Stimulated activated CD4-positive, alpha-beta T cell treated with anti-CD3 and anti-CD28 coated beads, Interleukin-15, amount 100 ng/mL, for 1 hour (primary cell): ENCODE measurements at places on chromosomes 7 and 10.

DNA sequence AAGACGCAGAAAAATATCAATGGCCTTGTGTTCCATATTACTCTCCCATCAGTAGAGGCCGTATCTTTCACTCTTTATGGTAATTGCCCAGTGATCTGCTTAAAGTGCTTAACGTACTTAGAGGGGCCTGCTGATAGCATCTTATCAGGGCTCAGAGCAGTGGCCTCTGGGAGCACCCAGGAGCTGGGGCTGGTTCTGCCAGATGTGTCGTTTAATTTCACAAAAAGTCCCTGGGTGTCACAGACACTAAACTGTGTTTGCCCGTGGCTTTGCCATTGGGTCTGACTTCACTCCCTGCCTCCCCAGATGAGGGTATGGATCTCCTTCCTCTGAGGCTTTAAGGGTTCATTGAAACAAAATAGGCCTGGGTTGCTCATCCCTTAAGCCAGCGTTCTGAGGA lies 435.3 kb downstream of the GATA3 start:
- DNase-seq: no peak

- DNase-seq: no peak
Observed at GRCh38 chr7:149385195-149385950, 75.5 kb downstream of the ZNF777 start.

- DNase-seq: no peak
Observed at GRCh38 chr7:135195968-135196629, 15.2 kb downstream of the WDR91 start.

DNA sequence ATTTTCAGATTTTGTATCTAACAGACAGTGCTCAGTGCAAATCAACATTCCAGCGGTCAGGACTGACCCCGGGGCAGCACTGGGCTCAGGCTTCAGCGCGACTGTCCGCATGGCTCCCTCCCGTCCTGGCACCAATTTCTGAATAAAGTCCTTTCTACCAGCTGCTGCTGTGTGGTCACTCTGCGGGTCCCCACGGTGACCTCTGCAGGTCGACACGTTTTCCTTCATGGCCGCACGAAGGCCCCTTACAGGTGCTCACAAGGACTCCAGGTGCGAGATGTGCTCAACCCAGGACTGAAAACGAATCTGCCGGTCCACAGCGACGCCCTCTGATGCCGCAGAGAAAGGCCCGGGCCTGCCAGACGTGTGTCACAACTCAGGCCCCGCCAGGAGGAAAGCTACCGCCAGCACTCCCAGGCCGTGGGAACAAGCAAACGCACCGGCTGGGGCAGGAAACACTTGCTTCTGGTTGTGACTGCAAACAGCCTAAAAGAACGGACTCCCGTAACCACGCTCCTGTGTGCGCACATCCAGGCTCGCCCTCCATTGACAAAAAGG lies 3.7 kb upstream of the UTF1 start:
- DNase-seq: no peak

DNA sequence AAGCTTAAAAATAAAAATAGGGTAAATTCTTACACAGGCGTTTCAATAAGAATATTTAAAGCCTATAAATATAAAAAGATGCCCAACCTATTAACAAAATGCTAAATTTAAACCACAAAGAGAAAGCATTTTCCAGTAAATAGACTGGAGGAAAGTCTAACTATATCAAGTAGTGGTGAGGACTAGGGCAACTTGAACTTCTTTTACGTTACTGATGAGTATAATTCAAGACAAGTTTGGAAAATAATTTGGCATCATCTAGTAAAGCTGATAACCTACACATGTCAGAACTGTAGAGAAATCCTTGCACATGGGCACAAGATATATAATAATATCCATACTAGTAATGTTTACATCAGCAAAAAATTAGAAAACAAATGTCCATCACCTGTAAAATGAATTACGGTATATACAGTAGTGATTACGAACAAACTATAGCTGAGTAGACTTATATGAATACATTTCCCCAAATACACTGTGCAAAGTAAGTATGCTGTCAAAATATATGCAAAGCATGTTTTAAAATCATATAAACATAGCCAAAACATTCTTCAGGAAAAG lies 27.4 kb downstream of the CRPPA start:
- no peak for DNase-seq

- DNase-seq: no peak
Observed at GRCh38 chr7:114784746-114785145, 137.1 kb upstream of the MDFIC start.

- DNase-seq: no peak
Observed at GRCh38 chr10:71852355-71852937, 1.4 kb upstream of the PSAP start.

GRCh38 chr10:35355971-35356724 lies 19.8 kb downstream of the CCNY start:
- no peak for DNase-seq

DNA sequence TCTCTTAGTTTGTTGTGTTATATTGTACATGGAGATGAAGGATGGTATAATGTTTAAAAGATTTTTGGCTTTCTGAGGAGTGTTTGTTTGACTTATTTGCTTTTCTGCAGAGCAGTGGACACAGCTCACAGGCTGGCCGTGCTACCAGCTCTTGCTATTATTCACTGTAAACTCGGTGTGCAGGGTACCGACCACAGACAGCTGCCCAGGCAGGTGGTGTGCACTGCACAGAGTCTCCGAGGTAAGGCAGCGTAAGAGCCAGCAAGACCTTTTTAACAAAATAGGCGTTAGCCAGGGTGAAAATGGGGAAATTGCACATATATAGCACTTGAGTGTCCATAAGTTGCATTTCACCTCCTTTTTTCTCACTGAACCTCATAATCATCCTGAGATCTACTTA lies 438.0 kb downstream of the CNTNAP2 start:
- no peak for DNase-seq

DNA sequence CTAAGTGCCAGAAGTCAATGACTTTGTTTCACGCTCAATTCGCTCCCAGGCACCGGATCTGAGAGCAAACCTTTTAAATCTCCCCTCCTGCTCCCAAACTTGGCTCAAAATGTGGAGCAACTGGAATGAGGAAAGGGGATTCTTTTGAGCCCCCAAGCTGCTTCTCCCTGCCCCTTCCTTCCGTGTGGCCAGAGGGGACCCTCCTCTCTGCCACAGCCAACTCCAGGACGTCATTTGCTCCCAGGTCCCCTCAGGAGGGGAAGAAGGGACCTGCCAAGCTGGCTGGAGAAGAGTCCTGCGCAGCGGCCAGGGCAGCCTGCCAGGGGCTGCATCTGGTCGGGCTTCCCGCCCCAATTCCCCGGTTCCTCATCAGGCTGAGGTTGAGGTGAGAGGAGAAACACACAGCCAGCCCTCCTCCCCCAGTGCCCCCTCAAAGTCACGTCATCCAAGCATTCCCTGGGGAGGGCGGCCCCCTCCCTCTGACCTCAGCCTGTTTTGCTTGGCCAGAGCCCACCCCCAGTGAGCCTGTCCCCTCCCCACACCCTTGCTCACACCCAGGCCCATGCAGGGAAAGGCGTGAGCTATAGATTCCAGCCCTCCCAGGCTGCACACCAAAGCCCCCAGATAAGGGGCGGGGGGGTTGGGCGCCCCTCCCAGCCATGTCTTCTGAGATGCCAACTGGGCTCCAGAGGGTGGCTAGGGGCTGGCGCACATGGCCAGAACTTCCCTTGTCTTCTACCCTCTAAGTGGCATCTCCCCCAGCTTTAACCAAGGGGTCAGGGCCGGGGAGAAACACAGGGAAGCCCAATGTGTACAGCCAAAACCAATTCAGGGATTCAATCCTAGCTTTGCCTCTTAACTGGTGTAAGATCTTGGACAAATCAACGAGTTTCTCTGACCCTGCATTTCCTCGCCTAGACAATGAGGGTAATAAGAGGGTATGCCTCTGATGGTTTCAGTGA lies 35.0 kb downstream of the SH3PXD2A start:
- no peak for DNase-seq

GRCh38 chr10:33483816-33484190 lies 149.3 kb upstream of the NRP1 start:
- DNase-seq: no peak

GRCh38 chr10:125095776-125096175 lies 64.6 kb downstream of the CTBP2 start:
- no peak for DNase-seq

- no peak for DNase-seq
Observed at GRCh38 chr10:94413361-94413760, 11.0 kb downstream of the TBC1D12 start.

DNA sequence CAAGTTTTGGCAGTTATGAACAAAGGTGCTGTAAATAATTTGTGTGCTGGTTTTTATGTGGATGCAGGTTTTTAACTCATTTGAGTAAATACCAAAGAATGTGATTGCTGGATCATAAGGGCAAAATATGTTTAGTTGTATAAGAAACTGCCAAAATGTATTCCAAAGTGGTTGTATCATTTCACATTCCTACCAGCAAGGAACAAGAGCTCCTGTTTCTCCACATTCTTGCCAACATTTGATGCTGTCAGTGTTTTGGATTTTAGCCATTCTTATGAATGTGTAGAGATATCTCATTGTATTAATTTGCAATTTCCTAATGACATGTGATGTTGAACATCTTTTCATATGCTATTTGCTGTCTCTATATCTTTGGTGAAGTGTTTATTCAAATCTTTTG lies 207.3 kb upstream of the LRGUK start:
- no peak for DNase-seq

GRCh38 chr7:125316466-125316865 lies 386.8 kb upstream of the POT1 start:
- DNase-seq: no peak

DNA sequence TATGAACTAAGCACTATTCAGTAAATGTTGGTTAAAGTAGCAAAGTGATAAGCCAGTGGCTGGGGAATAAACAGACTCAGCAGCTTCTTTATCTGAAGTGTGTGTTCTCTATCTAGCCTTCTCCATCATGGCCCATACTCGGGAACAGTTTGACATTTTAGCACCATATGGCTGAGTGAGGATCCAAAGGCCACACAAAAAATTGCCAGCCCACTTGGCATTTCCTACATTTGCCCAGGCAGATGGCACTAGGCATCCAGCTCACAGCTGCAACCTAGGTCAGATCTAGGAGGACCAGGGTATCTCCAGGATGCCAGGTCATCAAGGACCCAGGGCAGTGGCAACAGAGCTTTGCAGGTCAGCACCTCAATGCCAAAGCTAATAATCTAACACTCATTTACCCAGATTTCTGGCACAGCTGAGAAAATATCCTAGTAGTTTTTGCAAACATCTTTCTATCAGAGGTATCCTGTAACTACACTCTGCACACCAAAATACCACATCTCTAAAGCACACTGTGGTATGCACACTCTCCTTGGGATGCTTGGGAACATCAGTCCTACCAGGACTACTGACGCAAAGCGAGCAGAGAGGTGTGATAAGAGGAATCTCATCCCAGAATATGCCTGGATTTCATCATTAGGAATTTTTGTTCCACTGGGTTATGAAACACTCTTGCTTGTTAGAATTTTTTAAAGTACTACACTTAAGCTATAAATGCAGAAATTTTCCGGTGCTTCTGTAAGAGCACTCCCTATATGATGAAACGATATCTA lies 61.7 kb downstream of the DOCK4 start:
- no peak for DNase-seq

DNA sequence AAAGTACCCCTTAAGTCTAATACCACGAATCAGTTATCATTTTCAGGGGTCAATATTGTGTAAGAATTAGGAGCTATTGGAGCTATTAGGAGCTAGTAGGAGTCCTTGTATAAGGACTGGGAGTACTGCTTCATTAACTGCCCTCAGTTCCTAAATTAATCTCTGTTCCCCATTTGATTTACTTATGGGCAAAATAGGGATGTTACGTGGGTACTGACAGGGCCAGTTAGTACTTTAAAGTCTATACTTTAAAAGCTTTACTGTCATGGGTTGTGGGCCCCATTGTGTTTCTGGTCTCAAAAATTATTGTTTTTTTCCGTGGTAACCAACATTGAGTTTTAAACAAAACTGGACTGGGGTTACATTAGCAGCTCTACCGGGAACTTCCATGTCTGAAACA lies 60.3 kb downstream of the PRKAR2B start:
- no peak for DNase-seq

DNA sequence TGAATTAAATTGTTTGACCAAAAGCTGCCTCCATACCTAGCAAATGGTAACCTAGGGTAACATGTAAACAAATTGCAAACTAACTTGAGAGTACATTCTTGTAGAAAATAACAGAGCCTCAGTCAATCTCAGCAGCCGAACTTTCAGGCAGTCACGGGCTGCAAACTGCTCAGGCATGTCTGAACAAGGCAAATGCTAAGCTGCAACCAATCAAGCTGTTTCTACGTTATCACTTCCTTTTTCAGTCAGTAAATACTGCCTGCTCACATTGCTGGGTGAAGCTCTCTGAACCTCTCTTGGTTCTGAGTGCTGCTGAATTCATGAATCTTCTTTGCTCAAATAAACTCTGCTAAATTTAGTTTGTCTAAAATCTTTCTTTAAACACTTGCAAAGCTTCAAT lies 1212.4 kb downstream of the SORCS1 start:
- no peak for DNase-seq

GRCh38 chr10:81984428-81984827 lies 109.4 kb downstream of the NRG3 start:
- no peak for DNase-seq

- DNase-seq: no peak
Observed at GRCh38 chr10:60434418-60435046, 44.9 kb upstream of the ANK3 start.

DNA sequence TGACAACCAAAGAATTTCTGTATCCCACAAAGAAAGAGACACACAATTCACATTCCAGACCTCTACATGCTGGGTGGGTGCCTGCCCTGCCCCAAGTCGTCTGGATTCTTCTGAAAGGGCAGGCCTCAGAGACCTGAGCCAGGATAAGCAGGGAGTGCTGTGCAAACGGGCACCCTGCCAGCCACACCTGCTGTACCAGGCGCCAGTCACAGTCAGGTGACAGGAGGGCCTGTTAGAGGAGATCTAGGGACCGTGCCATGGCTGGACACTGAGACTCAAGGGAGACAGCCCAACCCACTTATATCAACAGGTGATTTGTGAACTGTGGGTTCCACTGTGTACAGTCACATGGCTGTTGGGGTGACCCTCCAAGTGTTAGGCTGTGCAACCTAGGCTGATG lies 103.1 kb upstream of the AFAP1L2 start:
- no peak for DNase-seq

DNA sequence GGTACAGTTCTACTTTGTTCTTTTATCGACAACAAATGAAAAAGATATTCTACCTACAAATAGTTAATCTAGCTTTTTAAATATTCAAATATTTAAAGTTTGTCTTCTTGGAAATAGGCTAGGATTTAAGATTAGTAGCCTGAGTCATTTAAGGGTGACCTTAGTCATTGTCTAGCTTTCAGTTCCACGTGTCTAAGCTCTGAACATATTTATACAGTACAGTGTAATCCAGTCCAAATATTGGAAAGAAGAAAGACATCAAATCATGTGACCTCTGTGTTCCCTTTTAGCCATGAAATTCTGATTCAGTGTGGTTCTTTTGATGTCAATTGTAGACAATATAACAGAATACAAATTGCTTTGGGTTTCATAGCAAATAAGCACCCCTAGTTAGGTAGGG lies 121.1 kb downstream of the MALRD1 start:
- DNase-seq: no peak
